ENCODE measurements at places on chromosomes 4 and X. TPM values are rescaled to one million over a fixed set of nuclear protein-coding genes. Genes with fewer than 3 reads are reported as not detected.

DNA sequence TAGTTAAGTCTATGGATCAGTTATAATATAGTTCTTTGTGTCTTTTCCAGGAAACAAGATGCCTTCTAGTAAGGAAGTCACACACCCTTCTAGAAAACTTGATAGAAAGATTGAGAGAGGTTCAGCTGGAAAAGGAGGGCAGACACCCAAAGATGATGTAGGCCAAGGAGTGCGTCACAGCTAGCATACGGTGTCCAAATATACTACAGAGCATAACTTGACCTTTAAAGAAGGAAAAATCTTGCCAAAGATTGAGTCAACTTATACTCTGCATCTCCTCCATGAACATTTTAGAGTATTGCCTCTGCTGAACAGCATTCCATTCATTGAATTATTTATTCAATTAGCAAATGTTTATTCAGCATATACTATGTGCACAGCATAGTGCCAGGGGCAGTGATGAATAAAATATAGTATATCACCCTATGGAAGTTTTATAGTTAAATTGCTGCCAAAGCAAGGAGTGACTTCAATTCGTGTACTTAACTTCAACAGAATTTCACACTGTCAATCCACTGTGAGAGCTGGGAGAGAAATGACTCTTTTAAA is 51.9 kb upstream of the SLC6A14 start:
- no peak overlapping the region for H3K4me3 ChIP-seq
- no peak for DNase-seq
- H3K36me3 ChIP-seq: no peaks in the 10 kb centered on the region
- H3K27me3 ChIP-seq: no peaks in the 10 kb centered on the region

Gene VCX2
- total RNA-seq: not detected

DNA sequence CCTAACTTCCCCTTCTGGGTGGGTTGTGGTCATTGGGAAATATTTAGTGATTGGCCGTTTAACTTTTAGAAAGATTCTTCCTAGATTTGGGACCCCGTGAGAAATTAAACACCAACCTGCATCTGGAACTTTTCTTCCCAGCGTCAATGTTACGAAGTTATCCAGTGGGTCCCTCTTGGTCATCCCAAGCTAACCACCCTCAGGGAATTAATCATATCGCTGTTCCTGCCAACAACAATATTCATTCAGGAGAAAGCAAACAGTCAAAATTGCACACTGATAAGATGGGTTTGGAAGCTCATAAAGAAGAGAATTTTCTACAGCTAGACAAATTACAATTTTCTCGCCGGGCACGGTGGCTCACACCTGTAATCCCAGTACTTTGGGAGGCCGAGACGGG is 121.2 kb upstream of the STX18 start:
- no peak overlapping the region for H3K4me3 ChIP-seq
- H3K36me3 ChIP-seq: no peaks in the 10 kb centered on the region
- no peak overlapping the region for H3K27ac ChIP-seq
- H3K27me3 ChIP-seq: peaks cover 2% of the 10 kb centered on the region

Gene ALB
- total RNA-seq: 59,987 TPM

DNA sequence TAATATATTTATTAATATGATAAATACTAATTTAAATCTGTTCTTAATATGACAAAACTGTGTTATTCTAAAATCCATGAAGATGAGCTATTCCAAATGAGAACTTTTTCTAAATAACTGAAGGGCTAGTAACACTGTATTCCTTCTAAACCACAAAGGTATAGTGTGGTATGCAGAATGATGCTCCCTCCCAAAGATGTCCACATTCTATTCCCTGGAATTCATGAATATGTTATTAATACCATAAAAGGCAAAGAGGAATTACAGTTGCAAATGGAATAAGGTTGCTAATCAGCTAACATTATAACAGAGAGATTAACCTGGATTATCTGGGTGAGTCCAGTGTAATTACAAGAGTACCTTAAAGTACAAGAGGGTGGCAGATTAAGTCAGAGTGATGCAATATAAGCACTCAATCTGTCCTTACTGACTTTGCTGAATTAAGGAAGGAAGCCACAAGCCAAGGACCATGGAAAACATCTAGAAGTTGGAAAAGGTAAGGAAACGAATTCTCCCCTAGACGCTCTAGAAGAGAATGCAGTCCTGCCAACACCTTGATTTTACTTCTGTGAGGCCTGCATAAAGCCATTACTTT is 20.7 kb upstream of the MAB21L2 start:
- H3K4me1 ChIP-seq: no peaks in the 10 kb centered on the region
- H3K36me3 ChIP-seq: no peaks in the 10 kb centered on the region

GRCh38 chrX:18288716-18289115 is 65.8 kb downstream of the SCML2 start:
- no peak for DNase-seq
- H3K4me1 ChIP-seq: no peaks in the 10 kb centered on the region
- H3K4me3 ChIP-seq: no peak overlapping the region
- H3K27ac ChIP-seq: no peak overlapping the region
- H3K27me3 ChIP-seq: no peaks in the 10 kb centered on the region

DNA sequence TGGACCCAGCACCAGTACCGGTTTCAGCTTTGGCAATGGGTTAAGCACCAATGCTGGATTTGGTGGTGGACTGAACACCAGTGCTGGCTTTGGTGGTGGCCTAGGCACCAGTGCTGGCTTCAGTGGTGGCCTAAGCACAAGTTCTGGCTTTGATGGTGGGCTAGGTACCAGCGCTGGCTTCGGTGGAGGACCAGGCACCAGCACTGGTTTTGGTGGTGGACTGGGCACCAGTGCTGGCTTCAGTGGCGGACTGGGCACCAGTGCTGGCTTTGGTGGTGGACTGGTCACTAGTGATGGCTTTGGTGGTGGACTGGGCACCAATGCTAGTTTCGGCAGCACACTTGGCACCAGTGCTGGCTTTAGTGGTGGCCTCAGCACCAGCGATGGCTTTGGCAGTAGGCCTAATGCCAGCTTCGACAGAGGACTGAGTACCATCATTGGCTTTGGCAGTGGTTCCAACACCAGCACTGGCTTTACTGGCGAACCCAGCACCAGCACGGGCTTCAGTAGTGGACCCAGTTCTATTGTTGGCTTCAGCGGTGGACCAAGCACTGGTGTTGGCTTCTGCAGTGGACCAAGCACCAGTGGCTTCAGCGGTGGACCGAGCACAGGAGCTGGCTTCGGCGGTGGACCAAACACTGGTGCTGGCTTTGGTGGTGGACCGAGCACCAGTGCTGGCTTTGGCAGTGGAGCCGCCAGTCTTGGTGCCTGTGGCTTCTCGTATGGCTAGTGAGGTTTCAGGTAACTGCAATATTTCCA is 9.8 kb downstream of the TRO start:
- no peak for DNase-seq
- H3K4me3 ChIP-seq: no peak overlapping the region
- H3K36me3 ChIP-seq: peaks cover 17% of the 10 kb centered on the region
- H3K4me1 ChIP-seq: no peaks in the 10 kb centered on the region
- no peaks in the 10 kb centered on the region for H3K27me3 ChIP-seq

Gene SHISA3
- total RNA-seq: 0.56 TPM

DNA sequence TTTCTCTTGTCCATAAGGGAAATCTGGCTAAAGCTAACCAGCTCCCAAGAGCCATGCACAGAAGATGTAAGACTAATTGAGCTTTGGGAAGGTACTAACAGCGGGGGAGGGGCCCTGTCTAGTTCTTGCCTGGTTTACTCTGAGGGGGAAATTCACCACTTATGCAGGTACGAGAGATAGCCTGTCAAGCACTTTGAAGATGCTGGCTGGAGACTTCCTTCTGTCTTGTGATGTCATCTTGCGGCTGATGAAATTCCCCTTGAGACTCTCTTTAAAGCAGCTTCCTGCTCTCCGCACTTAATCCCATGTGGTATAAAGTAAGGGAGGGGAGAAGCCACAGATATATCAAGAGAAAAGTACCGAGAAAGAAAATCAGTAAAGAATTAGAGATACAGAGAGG is 345.3 kb downstream of the MAPK10 start:
- no peak for DNase-seq
- H3K27ac ChIP-seq: no peak overlapping the region
- H3K36me3 ChIP-seq: no peaks in the 10 kb centered on the region
- no peak overlapping the region for H3K4me3 ChIP-seq
- H3K27me3 ChIP-seq: no peaks in the 10 kb centered on the region

GRCh38 chr4:100369871-100370270 is 148.0 kb downstream of the EMCN start:
- no peaks in the 10 kb centered on the region for H3K4me1 ChIP-seq
- no peaks in the 10 kb centered on the region for H3K27me3 ChIP-seq
- no peak overlapping the region for H3K27ac ChIP-seq
- H3K36me3 ChIP-seq: no peaks in the 10 kb centered on the region
- no peak for DNase-seq
- no peak overlapping the region for H3K4me3 ChIP-seq

DNA sequence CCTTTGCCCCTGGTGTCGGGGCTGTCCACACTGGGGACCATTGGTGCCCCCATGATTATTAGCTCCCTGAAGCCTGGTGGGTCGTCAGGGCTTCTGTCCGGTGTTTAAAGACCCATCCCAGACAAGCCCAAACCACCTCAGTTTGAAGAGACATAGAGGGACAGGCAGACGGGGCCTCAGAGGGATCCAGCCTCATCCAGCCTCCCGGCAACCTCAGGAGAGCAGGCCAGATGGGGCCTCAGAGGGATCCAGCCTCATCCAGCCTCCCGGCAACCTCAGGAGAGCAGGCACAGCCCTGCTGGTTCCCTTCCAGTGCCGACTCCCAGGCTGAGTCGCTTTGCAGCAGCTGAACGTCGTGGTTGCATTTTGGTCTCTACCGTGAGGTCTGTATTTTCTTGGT is 32.1 kb downstream of the PIGG start:
- no peak for DNase-seq
- no peaks in the 10 kb centered on the region for H3K4me1 ChIP-seq
- no peak overlapping the region for H3K27ac ChIP-seq
- no peak overlapping the region for H3K4me3 ChIP-seq
- H3K36me3 ChIP-seq: peaks cover 46% of the 10 kb centered on the region
- no peaks in the 10 kb centered on the region for H3K27me3 ChIP-seq

Gene GUCY2F
- total RNA-seq: under 0.01 TPM

DNA sequence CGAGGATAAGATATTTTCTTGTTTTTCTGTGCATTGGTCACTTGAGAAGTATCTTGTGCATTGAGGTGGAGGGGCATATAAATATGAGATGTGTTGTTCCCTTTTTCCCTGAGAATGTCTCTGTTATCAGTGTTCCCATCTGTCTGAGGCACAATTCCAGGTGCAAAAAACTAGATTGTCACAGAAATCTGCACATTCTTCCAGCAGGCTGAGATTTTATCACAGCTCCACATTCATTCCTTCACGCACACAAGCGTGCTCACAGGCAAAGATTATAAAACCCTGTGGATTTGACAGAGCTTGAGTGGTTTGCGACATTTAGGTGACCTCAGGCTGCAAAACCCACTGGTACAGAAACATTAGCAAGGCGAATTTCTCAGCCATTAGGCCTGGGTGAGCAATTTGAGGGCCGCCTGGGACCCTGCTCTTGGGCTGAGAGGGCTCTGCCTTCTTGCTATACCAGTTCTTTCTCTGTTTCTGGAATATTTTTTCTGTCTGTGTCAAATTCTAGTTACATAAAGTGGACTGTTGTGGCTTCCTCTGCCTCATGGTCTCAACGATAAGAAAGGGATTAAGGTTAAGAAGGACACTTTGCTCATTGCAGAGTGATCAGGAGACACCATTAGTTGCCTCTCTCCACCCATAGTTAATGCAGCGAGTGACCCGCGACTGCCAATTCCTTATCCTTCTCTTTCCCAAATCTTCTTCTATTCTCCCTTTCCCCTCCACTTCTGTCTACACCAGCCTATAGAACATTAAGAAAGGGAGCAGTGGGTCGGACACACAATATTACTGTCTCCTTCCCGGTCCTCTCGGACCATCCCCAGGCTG is 86.7 kb upstream of the C1QTNF7 start:
- no peaks in the 10 kb centered on the region for H3K27me3 ChIP-seq
- H3K27ac ChIP-seq: no peak overlapping the region
- DNase-seq: no peak
- H3K4me1 ChIP-seq: no peaks in the 10 kb centered on the region

Gene SCML2
- total RNA-seq: 7.2 TPM

- H3K4me1 ChIP-seq: no peaks in the 10 kb centered on the region
- H3K36me3 ChIP-seq: no peaks in the 10 kb centered on the region
- DNase-seq: no peak
- no peaks in the 10 kb centered on the region for H3K27me3 ChIP-seq
Measured at GRCh38 chrX:38704146-38704882, 96.9 kb upstream of the MID1IP1 start.

- no peaks in the 10 kb centered on the region for H3K27me3 ChIP-seq
- H3K27ac ChIP-seq: no peak overlapping the region
- H3K4me3 ChIP-seq: no peak overlapping the region
- no peaks in the 10 kb centered on the region for H3K4me1 ChIP-seq
Measured at GRCh38 chr4:17757621-17758020, 23.8 kb downstream of the FAM184B start.

DNA sequence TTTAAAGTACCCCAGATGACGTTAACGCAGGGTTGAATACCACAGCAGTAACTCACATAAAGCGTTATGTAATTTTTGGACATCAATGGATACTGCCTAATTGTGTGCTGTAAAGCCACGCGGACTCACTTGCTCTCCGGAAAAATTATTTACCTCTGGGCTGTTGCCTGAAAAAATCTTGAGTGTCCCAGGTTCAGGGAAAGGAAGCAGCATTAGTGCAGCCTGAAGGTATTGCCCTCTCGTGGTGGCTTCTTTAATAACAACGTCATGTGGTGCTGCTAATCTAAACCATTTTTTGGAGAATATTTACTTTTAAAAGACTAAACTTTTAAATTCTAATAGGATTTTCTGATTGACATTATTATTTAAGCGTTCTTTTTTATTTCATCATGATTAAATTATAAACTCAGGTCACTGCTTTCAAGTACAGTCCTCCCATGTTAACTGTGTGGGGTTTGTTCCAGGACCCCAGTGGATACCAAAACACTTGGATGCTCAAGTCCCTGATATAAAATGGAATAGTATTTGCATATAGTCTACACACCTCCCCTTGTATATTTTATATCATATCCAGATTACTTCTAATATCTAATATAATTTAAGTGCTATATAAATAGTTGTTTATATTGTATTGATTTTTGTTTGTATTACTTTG is 384.8 kb downstream of the FAM133A start:
- H3K27me3 ChIP-seq: no peaks in the 10 kb centered on the region
- H3K4me1 ChIP-seq: no peaks in the 10 kb centered on the region
- DNase-seq: no peak
- H3K36me3 ChIP-seq: no peaks in the 10 kb centered on the region
- H3K27ac ChIP-seq: no peak overlapping the region
- no peak overlapping the region for H3K4me3 ChIP-seq

DNA sequence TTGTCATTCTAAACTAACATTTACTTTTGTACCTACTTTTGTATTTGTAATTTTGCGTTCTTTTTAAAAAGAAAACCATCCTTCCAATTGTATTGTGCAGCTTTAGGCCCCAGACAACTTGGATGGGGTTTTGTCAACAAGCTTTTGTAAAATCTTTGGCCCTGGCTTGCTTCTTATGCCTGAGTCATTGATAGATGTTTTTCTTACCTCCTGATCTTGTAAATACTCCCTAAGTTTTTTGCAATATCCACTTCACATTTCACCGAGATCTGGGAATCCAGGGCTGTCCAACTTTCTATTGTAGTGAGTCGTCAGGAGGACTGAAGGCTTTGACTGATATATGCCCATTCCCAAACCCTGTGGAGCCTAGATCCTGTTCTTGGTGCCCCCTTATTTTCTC is 126.9 kb upstream of the GUCY1A1 start:
- DNase-seq: no peak
- no peaks in the 10 kb centered on the region for H3K4me1 ChIP-seq
- H3K27ac ChIP-seq: no peak overlapping the region
- H3K36me3 ChIP-seq: no peaks in the 10 kb centered on the region
- no peaks in the 10 kb centered on the region for H3K27me3 ChIP-seq
- no peak overlapping the region for H3K4me3 ChIP-seq

Gene SERTM2
- total RNA-seq: 16.2 TPM

GRCh38 chr4:6785572-6785925 is 3.0 kb downstream of the KIAA0232 start:
- DNase-seq: no peak
- no peaks in the 10 kb centered on the region for H3K27me3 ChIP-seq
- no peak overlapping the region for H3K27ac ChIP-seq
- H3K4me3 ChIP-seq: no peak overlapping the region

Gene C4orf33
- 7.7 TPM for total RNA-seq

Data from liver (tissue), 10 donors.